Kidney glomerular epithelial cell (primary cell): ENCODE measurements at places on chromosomes 5 and 9.

DNA sequence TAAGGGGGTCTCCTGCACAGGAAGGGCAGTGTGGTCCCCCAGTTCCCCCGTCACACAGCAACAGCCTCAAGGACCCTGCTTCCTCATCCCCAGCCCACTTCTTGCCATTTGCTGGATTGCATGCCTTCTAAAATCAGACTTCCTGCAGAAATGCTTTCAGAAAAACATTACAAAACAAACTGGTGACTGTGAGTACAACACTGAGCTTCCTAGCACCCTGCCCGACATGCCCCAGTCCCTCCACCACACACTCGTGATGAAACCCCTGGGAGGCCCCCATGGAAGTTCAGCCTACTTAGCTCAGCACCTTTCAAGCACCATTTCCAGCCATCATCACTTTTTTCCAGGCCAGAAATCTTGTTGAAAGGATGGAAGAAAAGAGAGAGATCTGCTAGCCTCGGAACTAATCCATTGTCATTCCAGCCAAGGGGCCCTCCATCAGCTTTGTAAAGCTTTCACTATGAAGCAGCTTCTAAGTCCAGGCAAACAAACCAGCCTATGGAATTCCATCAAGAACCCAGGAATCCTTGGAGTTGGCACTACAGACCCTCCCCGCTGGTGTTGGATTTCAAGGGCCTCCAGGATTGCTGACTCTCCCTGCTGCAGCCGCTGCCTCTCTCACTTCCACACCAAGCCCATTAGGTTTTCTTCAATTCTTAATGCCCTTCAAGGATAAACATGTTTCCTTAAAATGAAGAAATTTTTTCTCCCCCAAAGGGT lies 114.6 kb downstream of the C5orf15 start:
- DNase-seq, result no peak

GRCh38 chr5:149747833-149748366 lies 17.8 kb downstream of the PPARGC1B start:
- DNase-seq, result peak; percentile 69

DNA sequence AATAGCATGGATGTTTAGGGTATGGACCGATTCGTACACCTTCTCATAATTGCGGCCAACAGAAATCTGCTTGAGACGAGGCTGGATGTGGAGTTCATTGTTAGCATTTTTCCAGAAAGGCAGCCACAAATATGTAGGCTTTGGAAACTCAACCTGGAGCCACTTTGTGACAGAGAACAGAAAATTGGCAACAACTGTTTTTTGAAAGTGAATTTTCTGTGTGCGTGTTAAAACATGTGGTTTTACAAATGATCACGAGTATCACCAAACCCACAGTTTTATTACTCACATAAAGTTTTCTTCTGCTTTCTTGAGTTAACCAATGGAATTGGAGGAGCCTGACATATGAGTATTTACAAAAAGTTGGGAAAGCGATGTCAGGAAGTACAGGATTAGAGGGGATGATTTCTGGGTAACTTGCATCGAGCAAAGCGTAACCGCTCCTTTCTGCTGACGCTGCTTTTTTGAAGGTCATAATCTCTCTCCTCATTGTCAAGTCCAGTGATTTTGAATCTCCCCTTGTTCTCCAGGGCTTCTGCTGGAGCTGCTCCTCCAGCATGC lies 138.5 kb upstream of the TAF11L2 start:
- DNase-seq, result no peak

DNA sequence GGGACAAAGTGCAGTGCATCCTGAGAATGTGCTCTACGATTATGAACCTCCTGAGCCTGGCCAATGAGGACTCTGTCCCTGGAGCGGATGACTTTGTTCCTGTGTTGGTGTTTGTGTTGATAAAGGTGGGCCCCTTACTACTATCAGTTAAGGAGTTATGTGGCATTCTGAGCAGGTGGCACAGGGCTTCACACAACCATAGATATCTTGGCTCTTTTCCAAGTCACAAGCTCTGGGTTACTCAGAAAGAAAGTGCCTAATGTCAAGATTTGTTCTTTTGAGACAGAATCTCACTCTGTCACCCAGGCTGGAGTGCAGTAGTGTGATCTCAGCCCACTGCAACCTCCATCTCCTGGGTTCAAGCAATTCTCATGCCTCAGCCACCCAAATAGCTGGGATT lies 99.0 kb downstream of the GAPVD1 start:
- no peak for DNase-seq

- no peak for DNase-seq
These were observed 70.2 kb downstream of the NR2F1-AS1 start for GRCh38 chr5:93510626-93511380.

GRCh38 chr5:61004448-61004847 lies 59.4 kb downstream of the NDUFAF2 start:
- no peak for DNase-seq

- no peak for DNase-seq
These were observed 37.0 kb downstream of the STRBP start for GRCh38 chr9:123231421-123231820.

- no peak for DNase-seq
These were observed 89.7 kb upstream of the SLC30A5 start for GRCh38 chr5:69004127-69004526.

DNA sequence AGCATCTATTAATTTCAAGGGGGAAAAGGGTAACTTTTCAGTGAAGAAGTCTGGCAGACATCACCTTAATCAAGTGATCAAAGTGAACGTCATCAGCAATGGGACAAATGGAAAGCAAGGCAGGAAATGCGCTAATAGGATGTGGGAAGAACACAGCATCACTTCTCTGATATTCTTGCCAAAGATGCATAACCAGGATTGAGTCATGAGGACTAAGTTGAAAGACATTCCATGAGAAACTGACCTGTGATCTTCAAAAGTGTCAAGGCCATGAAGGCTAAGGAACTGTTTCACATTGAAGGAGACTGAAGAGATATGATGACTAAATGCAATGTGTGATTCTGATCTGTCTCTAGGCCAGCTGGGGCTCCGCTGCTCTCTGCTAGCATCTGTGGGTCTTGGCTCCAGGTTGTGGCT lies 92.9 kb downstream of the NDFIP1 start:
- peak; percentile 61 for DNase-seq

- no peak for DNase-seq
These were observed 186.0 kb upstream of the KLF4 start for GRCh38 chr9:107675351-107676259.

- DNase-seq, result no peak
These were observed 896.6 kb downstream of the TLE1 start for GRCh38 chr9:80792726-80793125.

DNA sequence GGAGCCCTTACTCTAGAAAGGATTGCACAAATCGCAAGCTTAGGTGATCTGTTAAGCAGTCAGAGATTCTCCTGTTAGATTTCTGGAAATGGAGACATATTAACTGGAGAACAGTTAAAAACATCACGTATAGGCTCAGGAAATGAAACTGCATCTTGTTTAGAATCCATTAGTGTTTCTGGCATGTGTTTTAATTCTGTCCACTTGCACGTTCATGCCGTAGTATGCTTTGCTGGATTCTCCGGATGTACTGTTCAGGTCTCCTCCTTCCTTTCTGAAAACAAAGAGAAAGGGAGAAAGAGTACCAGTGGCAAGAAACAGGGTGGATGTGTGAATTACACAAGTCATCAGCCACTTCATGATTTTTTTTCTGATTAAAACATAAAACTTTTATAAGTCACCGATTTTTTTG lies 2.5 kb upstream of the RGMB start:
- peak; percentile 77 for DNase-seq

DNA sequence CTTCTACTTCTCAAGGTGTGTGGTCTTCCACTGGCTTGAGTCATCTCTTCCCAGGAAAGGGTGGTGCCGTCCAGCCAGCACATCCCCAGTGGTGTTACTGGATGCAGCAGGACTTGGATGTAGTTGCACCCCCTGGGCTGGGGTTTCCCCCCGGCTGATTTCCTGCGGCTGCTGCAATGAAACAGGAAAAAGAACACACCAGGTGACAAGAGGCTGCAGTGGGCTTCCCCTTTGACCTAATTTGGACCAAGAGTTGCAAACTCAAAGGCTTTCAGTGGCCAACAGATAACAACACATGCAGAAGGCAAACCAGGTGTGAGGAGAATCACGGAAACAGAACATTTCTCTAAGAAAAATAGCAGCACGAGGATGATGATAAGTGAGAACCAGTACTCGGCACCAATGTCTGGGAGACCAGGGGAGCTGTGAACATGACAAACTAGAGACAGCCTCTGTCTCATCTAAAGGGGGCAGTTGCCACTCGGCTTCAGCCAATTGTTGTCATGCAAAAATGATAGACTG lies 83.7 kb downstream of the PDE6A start:
- peak; percentile 8 for DNase-seq

DNA sequence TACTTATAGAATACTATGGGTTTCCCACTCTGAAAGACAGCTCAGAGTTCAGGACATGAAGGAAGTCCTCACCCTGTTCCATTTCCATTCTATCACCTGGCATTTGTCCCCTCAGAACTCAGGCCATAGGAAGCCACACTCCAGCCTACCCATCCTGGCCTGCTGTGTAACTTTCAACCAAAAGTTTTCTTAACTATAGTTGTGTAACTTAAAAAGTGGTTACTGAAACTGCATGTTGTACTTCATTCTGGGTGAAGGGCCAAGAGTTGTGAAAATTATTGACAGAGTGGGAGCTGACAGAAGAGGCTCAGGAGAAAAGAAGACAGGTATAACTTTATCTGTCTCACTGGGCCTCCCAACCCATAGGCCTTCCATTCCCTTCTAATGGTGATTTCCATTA lies 212.5 kb downstream of the RAB3C start:
- DNase-seq, result no peak

- DNase-seq, result no peak
These were observed 348.1 kb downstream of the TMEM167A start for GRCh38 chr5:82728926-82729702.

DNA sequence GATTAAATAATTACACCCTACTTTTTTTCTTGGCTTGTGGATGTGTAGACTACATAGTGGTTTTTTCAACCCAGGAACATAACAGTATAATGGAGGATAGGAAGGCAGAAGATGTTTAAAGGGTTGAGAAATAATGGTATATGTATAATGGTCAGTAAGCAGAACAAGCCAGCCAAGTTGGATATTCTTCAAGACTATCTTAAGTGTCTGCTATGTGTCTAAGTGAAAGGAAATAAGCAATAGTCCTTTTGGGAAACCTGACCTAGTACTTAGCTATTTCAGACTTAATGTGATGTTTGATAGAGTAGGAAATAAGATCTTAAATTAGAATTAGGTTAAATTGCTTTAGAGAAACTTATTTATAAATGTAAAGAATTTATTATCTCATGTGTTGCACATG lies 85.7 kb downstream of the PTPDC1 start:
- DNase-seq, result no peak

GRCh38 chr9:112007575-112008240 lies 111.1 kb downstream of the UGCG start:
- no peak for DNase-seq

- DNase-seq, result no peak
These were observed 159.6 kb downstream of the ACTL7B start for GRCh38 chr9:108696156-108696555.

DNA sequence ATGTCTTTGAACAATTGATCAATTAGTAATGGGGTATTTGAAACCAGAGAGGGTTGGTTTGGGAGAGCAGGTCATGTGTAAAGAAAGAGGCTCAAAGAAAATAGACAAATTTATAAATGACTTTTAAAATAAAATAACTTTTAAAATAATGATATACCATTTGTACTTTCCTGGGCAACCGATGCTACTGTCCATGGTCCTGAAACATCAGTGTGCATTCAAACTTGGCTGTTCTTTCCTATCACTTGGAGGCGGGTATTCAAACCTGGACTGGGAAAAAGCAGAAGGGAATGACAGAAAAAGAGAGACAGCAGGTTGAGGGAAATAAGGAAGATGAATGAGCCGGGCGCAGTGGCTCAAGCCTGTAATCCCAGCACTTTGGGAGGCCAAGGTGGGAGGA lies 1446.4 kb upstream of the WWC1 start:
- peak; percentile 1 for DNase-seq

- no peak for DNase-seq
These were observed 417.0 kb upstream of the TLE4 start for GRCh38 chr9:79154806-79155205.

DNA sequence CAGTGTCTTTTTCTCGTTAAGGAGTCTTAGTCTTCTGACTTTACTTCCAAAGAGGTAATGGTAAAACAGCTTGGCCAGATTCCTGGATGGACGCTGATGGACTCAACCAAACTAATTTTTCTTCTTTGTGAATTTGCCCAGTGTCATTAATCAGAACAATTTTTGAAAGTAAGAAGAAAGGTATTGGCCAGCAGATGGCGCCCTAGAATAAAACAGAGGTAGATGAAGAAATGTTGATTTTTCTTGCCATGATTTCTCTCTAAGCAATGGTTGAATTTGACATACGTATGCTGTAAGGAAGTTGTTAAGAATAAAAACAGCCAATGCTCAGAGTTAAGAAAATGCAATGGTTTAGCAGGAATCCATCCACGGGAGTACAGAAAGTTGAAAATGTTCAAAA lies 500.0 kb downstream of the DIRAS2 start:
- peak; percentile 22 for DNase-seq

DNA sequence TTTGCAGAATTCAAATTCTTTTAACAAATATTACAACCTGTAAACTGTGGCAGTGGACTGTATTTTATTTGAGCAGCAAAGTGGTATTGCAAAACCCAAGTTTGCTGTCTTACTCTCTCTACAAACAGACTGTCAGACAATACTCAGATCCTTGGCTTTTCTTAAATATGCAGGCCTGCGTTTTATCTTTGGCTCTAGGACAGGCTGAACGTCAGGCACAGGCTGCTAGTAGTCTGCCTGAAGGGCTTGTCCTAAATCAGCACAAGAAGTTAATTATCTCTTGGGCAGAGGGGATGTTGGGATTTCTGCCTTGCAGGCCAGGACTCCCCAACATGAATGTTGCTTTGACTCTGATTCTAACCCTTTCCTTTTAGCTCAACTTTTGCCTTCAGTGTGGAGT lies 147.5 kb downstream of the SLIT3 start:
- no peak for DNase-seq
